ENCODE measurements at places on chromosomes 16 and 17.

GRCh38 chr17:81251709-81252301 is 12.7 kb downstream of the NDUFAF8 start:
- DNase-seq: no peak

DNA sequence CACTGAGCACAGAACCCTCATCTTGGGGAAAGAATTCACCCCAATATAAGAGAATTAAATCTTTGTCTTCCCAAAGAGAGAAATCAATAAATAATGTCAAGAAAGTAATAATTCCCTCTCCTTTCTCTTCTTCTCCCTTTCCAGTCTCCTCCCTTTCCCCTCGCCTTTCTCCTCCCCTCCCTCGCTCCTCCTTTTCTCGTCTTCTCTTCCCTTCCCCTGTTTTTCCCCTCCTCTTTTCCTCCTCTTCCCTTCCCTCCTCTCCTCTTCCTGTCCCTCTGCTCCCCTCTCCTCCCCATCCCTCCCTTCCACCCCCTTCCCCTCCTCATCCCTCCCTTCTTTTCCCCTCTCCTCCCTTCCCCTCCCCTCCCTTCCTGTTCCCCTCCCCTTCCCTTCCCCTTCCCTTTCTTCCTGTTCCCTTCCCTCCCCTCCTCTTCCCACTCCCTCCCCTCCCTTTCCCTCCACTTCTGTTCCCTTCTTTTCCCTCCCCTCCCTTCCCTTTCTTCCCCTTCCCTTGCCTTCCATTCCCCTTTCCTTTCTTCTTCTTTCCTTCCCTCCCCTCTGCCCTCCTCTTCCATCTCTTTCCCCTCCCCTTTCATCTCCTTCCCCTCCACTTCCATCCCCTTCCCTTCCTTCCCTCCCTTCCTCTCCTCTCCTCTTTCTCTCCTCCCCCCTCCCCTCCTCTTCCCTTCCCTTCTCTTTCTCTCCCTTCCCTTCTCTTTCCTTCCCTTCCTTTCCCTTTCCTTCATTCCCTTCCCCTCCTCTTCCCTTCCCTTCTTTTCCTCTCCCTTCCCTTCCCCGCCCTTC is 363.6 kb downstream of the SHISA9 start:
- no peak for DNase-seq

DNA sequence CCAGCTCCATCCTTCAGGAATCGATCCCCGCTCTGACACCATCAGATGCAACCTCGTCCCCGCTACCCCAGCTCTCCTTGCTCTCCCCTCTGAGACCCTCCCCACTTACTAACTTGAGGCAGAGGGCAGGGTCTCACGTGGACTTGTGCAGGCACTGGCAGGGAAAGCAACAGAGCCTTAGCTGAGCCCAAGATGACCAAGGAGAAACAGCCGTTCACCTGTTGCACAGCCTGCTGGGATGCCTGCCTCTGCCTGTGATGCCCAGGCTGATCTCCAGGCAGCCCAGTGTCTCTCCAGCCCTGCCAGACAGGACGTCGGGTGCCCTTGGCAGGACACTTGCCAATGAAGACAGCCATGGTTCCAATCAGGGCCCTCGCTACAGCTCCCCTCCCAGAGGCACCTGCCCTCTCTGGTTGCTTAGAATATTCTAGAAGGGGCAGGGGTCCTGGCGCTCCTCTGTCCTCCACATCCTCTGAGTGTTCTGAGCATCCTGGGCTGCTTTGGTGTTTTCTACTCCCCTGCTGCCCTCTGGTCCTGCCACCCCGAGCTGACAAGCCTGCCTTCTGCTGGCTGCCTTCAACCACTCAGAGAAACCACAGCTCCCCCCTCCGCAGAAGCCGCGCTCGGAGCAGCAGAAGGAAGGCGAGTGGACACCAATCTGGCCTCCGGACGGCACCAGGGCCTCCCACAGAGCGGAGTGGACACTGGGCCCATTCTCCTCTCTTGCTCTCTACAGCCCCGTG is 6.7 kb downstream of the CEP295NL start:
- DNase-seq: no peak

DNA sequence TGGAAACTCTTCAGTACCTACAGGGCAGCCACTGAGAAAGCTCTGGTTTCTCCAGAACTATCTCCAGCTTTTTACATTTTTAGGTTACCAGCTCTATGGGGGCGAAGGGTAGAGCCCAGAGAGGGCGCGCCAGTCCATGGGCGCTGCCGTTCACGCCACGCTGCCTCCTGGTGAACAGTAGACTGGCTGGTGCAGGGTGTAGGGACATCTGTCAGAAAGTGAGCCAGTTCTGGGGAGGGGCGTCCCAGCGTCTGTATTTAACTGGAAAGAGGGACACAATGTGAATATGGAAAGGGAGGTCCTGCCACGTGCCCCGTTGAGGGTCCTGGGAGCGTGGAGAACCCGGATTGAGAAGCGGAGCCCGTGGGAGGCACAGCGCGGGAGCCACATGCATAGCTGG is 16.4 kb upstream of the CLEC18A start:
- no peak for DNase-seq

GRCh38 chr16:85369060-85369459 is 244.1 kb upstream of the GSE1 start:
- no peak for DNase-seq

DNA sequence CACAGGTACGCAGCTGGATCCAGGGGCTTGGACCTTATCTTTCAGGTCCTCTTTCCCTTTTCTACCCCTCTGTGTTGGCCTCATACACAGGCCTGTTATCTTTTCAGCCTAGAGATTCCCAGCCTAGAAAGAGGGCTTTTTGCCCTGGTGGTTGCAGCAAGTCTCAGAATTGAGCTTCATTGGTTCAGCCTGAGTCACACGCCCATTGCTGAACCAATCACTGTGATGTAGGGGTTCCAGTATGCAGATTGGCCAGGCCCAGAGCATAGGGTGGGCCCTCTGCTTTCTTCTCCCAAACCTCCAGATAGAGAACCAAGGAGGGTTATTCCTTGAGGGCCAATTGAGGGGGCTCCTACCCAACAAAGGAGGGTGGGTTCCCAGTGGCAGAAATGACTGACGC is 32.8 kb downstream of the GPT2 start:
- DNase-seq: no peak

DNA sequence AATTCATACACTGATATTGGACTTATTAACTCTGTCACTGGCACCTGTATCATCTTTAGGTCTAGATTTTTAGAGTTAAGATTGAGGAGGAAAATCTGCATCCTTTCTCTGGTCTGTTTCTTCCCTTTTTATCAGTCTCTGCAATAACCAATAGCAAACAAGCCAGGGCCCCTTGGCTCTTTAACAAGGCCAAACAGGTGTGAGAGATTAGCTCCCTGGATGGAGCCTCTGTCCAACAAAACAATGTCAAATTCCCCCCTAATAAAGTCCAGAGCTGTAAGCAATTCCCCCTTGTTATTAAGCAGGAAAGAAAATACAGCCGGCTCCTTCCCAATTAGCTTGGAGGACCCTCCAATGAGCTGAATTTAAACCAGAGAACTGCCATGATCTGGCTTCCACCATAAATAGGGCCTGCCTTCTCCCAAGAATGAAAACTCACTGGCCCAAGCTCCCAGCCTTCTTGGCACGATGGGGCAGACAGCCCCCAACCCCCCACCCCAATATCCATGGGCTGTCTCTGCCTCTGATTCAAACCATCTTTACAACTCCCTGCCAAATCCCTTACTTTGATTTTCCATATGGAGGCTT is 56.1 kb upstream of the SOX9 start:
- DNase-seq: no peak

DNA sequence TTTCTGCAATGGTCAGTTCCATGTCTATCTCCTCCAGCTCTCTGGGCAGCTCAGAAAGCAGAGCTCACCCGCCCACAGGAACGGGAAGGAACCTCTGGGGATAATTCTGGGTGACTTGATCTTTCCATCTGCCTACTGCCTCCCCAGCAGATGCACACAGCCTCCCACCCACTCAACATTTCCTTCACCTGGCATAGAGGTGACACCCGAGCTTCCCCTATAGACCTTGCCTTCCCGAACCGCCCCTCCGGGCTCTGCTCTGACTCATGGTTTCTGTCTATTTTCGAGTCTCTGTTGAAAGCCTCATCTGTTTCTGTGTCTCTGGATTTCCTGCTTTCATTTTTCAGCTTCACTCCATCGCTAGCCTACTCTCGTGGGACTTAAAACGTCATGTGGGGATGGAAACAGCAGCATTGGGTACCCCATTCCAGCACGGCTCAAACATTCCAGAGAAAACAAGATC is 11.4 kb downstream of the GGA3 start:
- peak; percentile 62 for DNase-seq

GRCh38 chr16:22673421-22673831 is 140.5 kb upstream of the HS3ST2 start:
- DNase-seq: no peak

- DNase-seq: no peak
These were observed 9.9 kb downstream of the DBNDD1 start for GRCh38 chr16:90009172-90009899.

DNA sequence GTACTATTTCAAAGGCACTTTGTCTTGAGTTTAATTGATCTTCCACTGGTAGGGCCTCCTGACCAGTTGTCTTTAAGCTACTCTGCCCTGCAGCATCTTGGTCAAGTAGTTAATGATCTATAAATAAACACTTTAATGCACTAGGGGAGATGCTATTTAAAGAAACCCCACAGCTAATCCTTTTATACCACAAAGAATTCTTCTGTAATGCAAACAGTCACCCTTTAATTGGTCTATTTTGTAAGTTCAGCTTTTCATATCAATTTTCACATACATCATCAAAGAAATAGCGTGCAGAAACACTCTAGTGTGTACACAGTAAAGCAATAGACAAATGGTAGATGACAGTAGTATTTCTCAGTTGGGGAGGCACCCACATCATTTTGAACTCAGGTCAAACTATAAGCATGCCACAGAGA is 70.3 kb downstream of the PMP22 start:
- DNase-seq: no peak

- DNase-seq: no peak
These were observed 98.1 kb downstream of the SDK2 start for GRCh38 chr17:73546114-73546513.

GRCh38 chr17:10305398-10305797 is 67.4 kb downstream of the MYH13 start:
- no peak for DNase-seq

GRCh38 chr17:72124438-72124775 is 3.6 kb downstream of the SOX9 start:
- no peak for DNase-seq

GRCh38 chr17:64281962-64282752 is 19.1 kb upstream of the TEX2 start:
- no peak for DNase-seq

DNA sequence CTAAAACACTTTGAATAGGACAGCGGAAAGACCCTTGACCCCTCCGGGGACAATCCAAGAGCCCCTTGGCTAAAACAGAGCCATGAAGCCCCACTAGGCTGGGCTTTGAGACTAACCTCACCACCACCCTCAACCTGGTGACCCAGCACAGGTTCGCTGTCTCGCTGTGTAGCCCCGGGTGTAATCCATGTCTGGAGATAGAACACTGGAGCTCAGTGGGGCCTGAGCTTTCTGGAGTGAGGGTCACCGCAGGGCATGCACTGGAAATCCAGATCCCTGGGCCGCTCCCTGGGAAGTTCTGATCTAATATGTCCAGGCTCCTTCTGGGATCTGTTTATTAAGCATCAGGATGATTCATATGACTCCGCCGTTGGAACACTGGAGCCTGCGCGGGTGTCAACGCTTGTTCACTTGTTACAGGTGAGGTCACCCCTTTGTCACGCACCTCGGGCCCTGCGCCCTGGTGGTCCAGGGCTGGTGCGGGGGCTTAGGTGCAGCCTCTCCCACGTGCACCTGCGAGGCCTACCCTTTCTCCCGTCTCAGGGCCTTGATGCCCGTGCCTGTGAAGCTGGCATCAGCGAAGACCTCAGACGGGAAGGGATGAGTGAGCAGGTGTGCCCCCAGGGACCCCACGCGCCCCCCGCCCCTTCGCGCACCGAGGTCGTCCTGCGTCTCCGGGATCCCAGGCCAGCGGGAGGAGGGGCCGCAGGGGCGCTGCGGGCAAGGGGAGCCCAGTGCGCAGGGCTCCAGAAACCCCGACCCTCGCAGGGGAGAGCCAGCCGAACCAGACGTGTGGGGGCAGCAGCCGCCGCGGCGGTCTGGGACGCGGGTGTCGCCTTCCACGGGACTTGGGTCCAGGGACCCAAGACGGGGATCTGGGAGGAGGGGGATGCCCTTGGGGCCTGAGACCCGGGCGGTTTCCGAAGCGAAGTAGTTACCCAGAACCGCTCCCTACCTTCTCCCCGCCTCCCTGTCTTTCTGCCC is 224.1 kb upstream of the FOXF1 start:
- DNase-seq: no peak

GRCh38 chr16:4626396-4626795 is 1.8 kb downstream of the MGRN1 start:
- DNase-seq: no peak

GRCh38 chr16:77863250-77863649 is 74.9 kb downstream of the VAT1L start:
- no peak for DNase-seq

DNA sequence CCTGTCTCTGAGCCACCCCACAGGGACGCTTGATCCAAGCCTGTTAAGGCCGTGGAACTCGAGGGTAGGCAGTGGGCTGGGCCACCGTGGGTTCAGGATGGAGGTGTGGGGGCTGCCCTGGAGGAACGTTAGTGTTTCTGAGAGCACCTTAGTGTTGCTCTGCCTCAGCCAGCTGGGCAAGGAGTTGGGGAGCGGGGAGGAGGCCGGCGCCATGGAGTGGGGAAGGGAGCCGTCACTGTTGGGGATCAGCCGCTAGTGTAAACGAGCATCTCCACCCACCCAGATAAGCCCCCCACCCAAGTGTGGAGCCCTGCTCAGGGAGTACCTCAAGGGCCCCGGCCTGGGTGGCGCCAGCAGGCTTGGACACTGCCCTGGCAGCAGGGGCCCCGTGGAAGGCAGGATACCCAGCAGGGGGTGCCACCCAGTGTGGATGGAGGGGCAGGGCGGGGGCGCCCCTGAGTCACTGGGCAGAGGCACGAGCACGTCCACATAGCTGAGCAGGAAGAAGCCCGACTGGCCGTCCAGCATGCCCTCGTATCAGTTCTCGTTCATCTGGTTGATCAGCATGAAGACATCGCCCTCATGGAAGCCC is 98.6 kb downstream of the KPNA2 start:
- no peak for DNase-seq

DNA sequence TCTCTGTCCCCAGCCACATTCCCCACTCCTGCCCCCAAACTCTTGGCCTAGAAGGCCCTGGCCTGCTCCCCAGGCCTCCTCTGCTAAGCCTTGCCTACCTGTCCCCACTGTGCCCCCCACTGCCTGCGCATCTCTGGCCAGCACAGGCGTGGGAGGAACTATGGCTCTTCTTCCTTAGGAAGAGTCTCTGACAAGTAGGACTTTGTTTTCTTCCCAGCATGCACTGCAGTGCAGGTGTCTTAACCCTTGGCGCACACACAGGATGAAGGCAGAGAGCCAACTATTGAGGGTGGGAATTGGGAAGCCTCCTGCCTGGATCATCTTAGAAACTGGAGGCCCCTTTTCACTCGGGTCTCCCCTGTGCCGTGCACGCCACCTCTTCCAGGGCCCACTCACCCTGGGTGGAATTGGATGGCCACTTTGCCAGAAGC is 3.6 kb downstream of the AMDHD2 start:
- no peak for DNase-seq

GRCh38 chr16:88540346-88540977 is 29.7 kb upstream of the ZC3H18 start:
- DNase-seq: no peak

GRCh38 chr17:78485290-78486168 is 91.7 kb downstream of the DNAH17 start:
- DNase-seq: no peak
